ENCODE measurements at places on chromosomes 2 and 18.

GRCh38 chr2:128380961-128381938, 62.6 kb upstream of the HS6ST1 start:
- DNase-seq, result no peak

- no peak for DNase-seq
These were observed 35.6 kb downstream of the VWA3B start for GRCh38 chr2:98122524-98122923.

DNA sequence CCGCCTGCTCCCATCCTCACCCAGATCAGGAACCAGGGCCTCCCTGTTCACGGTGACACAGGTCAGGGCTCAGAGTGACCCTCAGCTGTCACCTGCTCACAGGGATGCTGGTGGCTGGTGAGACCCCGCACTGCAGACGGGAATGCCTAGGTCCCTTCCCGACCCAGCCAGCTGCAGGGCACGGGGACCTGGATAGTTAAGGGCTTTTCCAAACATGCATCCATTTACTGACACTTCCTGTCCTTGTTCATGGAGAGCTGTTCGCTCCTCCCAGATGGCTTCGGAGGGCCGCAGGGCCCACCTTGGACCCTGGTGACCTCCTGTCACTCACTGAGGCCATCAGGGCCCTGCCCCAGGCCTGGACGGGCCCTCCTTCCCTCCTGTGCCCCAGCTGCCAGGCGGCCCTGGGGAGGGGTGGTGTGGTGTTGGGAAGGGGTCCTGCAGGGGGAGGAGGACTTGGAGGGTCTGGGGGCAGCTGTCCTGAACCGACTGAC, 31.7 kb downstream of the GPC1 start:
- DNase-seq, result no peak

DNA sequence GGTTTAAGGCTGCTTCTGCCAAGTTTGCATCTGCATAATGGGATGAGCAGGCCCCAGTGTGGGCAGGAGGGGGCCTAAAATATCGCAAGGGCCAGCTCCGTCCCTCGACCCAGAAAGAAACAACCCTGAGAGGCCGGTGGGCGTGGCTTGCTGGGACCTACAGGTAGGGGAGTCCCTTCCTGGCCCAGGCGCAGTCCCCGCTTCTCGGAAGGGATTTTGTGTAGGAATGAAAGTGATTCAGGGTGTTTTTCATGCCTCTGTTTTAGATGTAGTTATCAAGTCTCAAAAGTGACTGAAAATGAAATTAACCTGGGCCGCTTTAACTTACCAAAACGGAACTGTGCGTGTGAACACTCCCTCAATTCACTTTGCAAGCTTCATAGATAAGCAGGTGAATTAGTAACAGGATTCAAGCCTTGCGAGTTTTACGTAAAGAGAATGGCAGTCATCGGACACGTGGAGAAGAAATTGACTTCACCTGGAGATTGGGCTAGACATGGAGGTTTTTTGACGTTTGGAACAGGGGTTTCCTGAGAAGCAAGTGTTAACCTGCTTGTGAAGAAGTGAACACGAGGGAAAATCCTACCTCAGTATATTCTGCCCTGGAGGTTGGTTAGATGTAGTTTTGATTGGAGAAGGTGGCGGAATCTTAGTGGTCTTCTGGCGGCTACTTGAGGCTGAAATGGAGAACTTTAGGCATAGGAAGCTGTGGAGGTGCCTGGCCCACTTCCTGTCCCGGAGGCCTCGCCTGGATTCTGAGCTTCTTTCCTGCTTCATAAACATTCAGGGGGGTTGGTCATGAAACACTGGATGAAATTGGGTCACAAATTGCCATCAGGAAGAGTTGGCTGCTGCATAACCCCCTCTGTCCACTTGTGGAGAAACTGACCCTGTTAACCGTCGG, 1.7 kb downstream of the NCK2 start:
- peak; percentile 97 for DNase-seq

DNA sequence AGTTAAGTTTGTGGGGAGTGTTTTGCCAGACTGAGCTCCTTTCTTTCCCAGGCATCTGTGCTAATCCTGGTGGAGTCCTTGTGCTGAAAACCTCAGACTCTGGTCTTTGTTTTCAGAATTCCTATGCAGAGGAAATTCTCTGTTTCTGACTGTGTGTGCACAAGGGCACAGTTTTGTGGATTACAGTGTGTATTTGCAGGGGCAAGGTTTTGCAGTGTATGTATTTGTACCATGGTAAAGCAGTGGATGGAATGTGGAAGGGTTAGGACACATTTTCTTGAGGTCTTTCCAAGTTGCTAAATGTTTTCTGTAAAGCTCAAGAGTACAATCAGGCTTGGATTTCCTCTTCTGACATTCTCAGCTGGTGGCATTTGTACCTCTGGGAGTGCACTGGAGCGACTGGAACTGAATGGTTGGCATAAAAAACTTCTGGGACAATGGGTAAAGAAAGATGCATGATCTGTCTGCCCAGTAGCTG, 139.5 kb upstream of the RND3 start:
- no peak for DNase-seq

DNA sequence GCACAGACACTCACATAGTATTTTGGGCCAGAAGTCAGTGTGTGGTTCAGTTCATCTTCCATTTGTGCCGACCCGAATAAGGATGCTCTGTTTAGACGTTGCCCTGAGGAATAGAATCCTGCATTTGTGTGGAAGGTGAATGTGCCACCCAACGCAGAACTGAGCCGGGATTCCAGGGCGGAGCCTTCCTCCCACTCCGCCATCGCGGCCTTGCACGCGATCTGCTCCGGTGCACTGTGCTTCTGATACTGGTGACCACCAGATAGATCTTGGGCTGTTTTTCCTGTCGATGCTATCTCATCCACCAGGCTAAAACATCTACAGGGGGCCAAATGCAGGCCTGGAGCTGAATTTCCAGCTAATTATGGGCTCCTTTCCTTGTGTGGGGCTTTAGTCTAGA, 29.6 kb upstream of the SNTG2 start:
- no peak for DNase-seq

- DNase-seq, result no peak
These were observed 1.5 kb downstream of the RNF152 start for GRCh38 chr18:61891271-61891670.

GRCh38 chr2:128282976-128283810, 35.5 kb downstream of the HS6ST1 start:
- DNase-seq, result no peak

- no peak for DNase-seq
These were observed 565.5 kb upstream of the CHAC2 start for GRCh38 chr2:53202063-53202462.

DNA sequence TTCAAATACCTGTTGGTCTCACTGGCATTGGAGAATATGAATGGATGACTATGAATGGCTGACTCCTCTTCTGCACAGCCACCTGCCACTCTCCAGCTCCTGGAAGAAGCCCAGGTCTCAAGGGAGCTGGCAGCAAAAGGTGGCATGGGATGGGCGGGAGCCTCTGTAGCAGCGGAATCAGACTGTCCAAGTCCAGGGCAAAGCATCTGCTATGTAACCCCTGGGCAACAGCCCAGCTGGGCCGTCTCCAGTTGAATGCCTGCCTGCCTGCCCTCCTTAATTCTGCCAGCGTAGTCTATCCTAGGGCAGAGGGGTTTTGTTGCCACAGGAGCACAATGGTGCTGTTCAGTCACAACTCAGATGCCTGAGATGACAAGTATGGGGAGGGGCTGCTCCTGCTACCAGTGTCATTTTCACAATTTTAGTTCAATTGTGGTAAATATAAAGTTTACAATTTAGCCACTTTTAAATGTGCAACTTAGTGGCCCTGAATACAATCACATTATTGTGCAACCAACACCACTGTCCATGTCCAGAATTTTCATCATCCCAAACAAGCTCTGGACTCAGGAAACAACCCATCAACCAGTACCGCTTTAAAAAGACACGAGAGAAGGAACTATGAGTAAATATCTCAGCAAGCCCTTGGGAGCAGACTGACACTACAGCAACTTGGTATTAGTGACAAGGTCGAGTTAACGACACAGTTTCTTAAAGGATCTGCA, 115.2 kb downstream of the MYO5B start:
- DNase-seq, result no peak

GRCh38 chr2:168147830-168148794, 99.3 kb downstream of the STK39 start:
- no peak for DNase-seq

DNA sequence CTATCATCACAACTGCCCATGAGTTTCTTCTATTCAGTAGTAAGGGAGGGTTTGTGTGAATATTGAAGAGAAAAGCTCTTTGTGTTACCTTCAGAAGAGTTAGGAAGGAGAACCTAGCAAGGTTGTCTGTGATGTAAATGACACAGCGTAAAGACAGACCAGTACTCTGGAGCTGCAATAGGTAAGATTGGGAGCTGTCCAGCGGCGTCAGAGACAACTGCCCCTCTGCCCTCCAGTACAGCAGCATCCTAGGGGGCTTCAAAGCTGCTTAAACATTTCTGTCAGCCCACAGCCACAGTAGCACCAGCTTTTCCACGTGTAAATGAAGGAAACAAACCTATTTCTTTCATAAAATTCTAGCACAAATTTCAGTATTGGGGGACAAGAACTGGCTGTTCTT, 34.5 kb downstream of the NYAP2 start:
- DNase-seq, result no peak
